ENCODE measurements at places on chromosomes 4 and X.

- DNase-seq = no peak
Observed at GRCh38 chr4:125693228-125693627, 378.5 kb downstream of the FAT4 start.

DNA sequence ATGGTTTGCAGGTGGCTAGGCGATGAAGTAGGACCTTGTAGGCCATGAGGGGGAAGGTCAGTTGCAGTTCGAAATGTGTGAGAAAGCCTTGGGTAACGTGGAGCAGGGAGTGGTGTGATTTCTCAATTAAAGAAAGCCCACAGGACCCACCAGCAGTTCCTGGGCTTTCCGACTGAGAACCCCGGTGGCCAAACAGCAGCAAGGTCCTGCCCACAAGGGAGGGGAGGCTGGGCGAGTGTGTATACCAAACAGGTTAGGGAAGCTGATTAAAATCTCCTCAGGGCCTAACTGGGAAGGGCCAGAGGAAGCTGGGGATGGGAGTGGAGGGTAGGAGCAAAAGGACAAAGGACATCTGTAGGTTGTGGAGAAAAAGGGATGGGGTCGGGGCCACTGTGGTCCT is 2.4 kb downstream of the ATP6AP1 start:
- no peak for DNase-seq

GRCh38 chr4:154490234-154490582 is 1.4 kb downstream of the DCHS2 start:
- peak; percentile 3 for DNase-seq

GRCh38 chr4:176270669-176271068 is 1.6 kb upstream of the ASB5 start:
- no peak for DNase-seq
